ENCODE measurements at places on chromosomes 6 and 20.

DNA sequence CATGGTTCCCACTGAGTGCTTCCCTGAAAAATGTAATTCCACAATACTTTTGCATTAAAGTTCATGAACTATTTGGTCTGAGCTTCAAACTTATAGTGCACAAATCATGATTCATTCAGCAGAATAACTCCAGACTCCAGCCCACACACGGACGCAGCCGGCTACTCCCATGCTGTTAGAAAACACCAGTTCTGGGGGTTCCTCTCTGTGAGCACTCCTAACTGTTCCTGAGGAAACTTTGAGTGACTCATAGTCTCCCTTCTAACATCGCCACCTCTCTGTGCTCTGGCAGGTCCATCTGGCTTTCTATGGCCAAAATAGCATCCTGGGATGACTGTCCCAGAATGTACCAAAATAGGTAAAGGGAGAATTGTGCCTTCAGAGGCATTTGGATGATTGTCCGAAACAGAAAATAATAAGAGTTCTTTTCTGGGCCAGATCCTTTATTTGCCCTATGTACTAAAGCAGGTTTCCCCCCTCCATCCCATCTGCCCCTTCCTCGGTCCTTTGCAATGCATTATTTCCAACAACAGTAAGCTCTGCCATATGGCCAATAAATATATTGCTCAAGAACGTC lies 32.3 kb upstream of the LY86 start:
- peak; percentile 2 for DNase-seq

DNA sequence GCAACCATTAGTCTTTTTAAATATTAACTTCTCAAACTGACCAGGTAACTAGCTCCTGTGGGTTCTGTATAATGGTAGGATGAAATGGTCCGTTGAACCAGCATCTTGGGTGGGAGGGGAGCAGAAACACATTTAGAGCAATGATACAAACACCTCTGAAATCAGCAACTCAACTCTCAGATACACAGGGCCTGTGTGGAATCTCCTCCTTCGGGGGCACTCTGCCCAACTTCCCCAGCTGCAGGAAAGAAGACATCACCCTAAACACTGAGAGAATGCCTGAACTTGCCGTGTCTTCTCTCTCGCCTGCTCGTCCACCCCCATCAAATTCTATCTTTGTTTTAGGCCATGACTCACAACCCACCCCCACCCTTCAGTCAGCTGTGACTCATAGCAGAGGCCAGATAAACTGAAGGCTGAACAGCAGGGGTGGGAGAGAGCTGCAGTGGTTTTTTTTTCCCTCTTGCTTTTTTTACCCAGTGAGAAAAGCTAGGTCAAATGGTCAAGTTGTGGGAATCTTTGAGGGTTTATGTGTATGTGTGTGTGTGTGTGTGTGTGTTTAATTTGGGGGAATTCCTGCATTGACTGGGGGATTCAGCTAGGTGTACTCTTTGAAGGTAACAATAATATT lies 593.4 kb upstream of the JAG1 start:
- peak; percentile 92 for DNase-seq

- peak; percentile 13 for DNase-seq
Observed at GRCh38 chr20:11907621-11908020, 10.1 kb upstream of the BTBD3 start.

GRCh38 chr6:106477790-106478189 lies 117.3 kb downstream of the CRYBG1 start:
- DNase-seq = no peak

GRCh38 chr6:80302716-80303115 lies 196.2 kb downstream of the BCKDHB start:
- DNase-seq = no peak
